ENCODE measurements at places on chromosomes 6 and 20.

GRCh38 chr20:16692009-16692408, 37.8 kb upstream of the SNRPB2 start:
- DNase-seq: no peak

GRCh38 chr6:127737009-127737486, 160.1 kb downstream of the C6orf58 start:
- DNase-seq: peak; percentile 10

- no peak for DNase-seq
These were observed 44.9 kb downstream of the TNFRSF21 start for GRCh38 chr6:47264775-47265184.

GRCh38 chr6:134564705-134565104, 246.8 kb upstream of the SGK1 start:
- no peak for DNase-seq

DNA sequence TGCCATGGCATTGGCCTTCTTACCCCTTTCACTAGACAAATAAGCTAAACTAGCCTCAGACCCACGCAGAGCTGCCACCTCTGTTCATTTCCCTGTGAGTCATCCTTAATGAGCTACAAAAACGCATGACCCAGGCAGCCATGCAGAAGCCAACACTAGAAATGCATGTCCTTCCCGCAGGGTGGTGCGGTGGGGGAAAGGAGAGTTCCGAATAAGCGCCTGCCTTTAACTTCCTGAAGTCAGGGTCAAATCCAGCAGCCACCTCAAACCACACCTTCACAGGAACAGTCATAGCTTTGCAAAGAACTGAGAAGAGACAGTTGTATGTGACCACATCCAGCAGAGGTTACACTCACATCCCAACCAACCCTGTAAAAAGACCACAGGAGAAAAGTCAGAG, 40.4 kb downstream of the IRF4 start:
- no peak for DNase-seq

DNA sequence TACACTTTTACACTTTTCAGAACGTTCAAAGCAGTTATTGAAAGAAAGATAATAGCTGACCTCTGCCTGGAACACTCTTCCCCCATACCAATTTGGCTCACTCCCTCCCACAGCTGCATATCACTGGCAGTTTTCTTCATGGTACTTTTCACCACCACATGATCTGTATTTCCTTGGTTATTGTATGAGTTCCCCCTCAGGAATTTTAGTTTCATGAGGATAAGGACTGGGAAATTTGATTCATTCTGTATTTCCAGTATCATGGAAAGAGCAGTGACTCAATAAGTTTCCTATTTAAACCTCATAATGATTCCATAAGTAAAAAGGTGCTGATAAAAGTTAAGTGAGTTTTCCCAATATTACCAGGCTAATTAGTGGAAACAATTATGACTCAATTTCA, 16.0 kb downstream of the HTR1B start:
- no peak for DNase-seq

- no peak for DNase-seq
These were observed 23.6 kb upstream of the STX16 start for GRCh38 chr20:58627212-58628072.

- DNase-seq: no peak
These were observed 4.6 kb upstream of the C2 start for GRCh38 chr6:31922942-31923341.

DNA sequence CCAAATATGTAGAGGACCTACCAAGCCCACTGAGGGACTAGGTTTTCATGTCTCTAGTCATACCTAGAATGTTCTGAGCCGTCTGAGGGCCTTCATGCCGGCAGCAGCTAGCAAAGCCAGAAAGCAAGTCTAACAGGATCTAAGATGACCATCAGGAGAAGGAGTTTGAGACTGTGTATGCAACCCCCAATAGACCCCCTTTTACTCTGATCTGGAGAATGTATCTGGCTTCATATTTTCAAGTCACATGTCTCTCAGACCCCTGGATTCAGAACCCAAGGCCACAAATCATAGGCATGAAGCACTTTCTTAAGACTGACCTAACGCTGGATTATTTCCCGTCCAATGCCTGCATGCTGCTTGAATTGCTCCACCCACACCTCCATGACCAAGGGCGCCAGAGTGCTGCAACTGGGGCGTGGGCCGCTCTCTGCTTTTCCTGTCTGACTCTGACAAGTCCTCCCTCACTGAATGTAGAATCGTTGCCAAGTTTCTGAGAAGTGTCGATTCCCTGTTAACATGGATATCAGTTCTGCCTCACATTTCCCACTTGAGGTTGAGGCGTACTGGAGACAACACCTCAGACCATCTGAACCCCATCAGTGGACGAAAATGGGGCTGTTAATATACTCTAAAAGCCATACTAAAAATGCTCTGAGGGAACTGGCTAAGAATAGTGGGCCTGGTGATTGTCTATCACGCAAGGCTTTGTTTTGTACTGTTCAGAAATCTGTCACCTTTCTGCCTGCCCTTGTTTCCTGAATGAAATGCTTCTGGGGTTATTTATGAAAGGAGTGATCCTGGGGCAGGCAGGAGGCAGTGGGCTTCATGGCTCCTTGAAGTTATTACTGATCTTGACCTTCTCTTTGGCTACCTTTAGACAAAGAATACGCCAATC, 23.9 kb upstream of the ASXL1 start:
- DNase-seq: peak; percentile 80

GRCh38 chr6:141657812-141658211, 474.9 kb upstream of the GJE1 start:
- no peak for DNase-seq

- DNase-seq: no peak
These were observed 359.5 kb downstream of the HACE1 start for GRCh38 chr6:104500265-104500664.

DNA sequence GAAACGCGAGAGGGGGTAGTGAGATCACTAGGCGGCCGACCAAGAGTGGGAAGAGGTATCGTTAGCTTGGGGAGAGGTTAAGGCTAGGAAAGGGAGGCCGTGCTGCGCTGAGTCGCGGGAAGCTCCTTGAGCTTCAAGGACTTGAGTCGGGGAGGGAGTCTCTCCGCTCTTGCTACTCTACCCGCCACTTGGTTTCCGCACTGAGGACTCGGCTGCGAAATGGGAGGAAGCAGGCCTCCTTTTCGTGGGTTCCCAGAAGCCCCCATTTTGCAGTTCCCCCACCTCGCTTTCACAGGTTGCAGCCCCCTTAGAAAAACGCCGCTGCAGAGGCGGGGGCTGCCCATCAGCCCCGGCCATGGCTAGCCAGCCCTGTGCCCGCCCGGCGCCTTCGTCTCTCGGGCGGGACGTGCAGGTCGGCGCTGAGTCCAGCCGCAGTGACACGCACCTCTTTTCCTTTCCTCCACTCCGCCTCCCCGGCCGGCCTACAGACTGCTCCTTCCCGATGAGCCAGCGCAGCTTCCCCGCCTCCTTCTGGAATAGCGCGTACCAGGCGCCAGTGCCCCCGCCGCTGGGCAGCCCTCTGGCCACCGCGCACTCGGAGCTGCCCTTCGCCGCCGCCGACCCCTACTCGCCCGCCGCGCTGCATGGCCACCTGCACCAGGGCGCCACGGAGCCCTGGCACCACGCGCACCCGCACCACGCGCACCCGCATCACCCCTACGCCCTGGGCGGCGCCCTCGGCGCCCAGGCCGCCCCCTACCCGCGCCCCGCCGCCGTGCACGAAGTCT, 4.9 kb downstream of the VGLL2 start:
- DNase-seq: no peak

DNA sequence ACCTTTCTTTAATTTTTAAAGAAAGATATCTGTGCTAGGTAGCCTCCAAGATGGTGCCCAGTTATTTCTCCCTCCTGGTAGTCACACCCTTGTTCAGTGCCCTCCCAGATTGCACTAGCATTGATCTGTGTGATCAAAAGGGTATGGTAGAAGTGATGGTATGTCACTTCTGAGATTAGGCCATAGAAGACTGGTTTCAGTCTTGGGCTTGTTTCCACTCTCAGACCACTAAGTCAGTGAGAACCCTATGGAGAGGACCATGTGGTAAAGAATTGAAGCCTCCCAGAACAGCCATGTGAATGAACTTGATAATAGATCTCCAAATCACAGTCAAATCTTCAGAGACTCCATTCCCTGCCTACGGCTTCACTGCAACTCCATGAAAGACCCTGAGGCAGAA, 57.3 kb downstream of the THEMIS start:
- DNase-seq: no peak

- DNase-seq: no peak
These were observed 24.4 kb downstream of the PLCB1 start for GRCh38 chr20:8156235-8157079.

GRCh38 chr20:59322585-59323454, 22.4 kb downstream of the EDN3 start:
- DNase-seq: no peak

DNA sequence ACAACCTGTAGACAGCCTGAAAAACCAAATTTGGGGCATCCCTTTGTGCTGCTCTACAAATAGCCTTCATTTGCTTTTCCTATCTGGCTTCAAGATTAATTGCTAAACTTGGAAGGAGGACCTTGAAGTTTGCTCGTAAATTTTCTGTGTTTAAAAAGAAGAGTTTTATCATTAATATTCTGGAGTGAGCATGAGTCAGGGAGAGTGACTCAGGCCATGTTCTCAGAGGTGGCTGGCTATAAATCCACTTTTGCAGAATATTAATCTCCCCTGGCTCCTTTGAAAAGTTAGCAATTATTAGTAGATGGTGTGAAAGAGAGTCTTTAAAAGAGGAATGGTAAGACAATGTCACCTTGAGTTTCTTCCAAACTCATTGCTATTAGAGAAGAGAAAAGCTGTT, 91.0 kb downstream of the ANKEF1 start:
- DNase-seq: no peak

DNA sequence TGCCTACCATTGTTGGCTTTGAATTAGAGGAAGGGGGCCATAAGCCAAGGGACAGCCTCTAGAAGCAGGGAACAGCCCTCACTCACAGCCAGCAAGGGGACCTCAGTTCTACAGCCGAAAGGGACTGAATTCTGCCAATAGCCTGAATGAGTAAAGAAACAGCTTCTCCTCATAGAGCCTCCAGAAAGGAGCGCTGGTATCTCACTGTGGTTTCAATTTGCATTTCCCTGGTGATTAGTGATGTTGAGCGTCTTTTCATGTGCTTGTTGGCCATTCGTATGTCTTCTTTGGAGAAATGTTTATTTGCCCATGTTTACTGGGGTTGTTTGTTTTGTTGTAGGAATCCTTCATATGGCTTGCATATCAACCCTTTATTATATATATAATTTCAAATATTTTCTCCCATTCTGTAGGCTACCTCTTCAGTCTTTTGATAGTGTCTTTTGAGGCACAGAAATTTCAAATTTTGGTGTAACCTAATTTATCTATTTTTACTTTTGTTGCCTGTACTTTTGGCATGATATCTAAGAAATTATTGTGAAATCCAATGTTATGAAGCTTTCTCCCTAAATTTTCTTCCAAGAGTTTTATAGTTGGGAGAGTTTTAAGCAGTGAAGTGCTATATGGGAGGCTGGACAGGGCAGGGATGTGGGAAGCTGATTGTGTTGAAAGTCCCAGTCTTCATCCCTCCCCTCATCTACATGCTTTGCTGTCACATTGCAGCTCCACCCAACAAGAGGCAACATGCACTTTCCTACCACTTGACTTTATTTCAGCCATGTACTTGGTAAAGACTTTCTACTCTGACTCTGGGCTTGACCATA, 82.3 kb upstream of the SHLD1 start:
- no peak for DNase-seq

DNA sequence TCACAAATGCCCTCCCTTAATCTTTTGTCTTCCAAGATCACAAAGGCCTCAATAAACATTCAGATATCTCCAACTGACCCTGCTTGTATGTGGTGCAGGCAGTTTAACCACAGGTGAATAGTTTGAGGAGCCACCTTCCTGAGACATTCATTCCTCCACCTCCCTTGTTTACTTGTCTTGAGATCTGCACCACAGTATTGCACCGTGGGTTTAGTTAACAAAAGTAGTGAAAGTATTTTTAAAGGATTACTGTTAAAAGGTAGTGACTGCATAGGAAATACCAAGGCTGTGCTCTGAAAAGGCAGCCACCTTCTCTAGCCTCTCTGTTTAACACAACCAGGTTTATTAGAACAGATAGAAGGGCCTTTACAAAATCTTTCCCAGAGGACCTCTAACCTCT, 46.5 kb downstream of the SESN1 start:
- no peak for DNase-seq

DNA sequence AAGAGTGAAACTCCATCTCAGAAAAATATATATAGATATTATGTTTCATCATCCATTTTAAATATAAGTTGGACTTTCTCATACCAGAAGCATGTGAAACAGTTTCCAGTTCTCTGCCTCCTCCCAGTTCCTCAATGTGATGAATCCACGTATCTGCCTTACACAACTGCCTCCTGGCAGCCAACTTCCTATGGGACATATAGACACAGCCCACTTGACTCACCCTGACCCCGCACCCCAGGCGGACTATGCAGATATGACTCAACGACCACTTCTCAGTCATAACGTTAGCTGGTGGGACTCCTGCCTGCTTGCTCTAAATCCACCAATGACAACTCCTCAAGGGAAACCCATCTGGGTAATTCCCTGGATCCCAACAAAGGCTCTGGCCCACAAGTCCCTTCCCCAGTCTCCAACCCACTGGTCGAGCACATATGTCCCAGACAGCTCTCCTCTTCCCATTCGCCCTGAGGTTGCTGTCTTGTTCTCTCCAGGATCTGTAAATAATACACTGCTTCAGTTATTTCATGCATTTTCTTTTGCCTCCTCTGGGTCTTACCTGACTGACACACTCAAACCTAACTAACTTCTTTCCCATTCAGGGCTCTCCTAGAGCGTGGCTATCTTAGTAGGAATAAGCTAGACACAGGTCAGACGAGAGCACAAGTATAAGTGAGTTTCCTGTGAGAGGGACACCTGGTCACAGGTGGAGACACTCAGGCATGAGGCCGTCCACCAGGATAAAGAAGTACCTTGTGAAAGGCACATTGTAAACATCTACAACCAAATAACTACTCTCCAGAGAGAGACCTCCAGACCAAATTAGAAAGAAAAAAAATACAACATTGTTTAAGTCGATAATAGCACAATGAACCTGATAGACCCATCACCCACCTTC, 548.5 kb downstream of the CD83 start:
- peak; percentile 15 for DNase-seq

- no peak for DNase-seq
These were observed 2.5 kb downstream of the HDDC2 start for GRCh38 chr6:125299257-125299656.

GRCh38 chr20:49636447-49636846, 68.5 kb upstream of the PTGIS start:
- DNase-seq: no peak
